ENCODE measurements at places on chromosomes 1 and 21.

DNA sequence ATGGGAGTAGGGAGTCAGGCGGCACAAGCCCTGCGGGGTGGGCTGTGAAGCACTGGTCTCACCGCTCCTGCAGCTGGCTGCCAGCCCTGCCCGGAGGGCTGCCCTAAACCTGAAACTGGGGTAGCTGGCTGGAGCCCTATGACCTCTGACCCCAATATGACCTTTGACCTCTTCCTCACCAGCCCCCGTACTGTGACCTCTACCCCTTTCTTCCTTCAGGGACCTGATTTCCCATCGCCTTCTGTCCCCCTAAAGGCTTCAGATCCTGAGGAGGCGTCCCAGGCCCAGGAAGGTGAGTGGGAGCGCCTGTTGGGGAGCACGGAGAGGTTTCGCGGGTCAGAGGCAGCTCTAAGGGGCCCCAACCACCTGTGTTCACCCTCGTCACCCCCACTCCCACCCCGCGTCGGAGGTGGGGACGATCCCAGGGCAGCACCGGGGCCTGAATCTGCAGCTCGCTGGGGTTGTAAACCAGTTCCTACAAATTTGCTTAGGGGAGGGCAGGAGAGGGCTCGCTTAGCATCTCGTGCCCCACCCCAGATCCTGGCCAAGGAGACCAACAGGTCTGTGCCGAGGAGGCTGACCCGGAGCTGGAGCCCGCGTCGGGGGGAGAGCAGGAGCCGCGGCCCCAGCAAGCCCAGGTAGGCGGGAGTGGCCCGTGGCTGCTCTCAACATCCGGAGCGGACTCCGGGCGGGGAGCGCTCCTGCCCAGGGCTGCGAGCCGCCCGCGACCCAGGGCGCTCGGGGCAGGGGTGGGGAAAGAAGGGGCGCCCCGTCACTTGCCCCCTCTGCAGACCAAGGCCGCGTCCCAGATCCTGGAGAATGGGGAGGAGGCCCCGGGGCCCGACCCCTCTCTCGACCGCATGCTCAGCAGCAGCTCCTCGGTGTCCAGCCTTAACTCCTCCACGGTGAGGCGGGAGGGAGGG lies 7.3 kb downstream of the SYTL1 start:
- DNase-seq, result no peak

DNA sequence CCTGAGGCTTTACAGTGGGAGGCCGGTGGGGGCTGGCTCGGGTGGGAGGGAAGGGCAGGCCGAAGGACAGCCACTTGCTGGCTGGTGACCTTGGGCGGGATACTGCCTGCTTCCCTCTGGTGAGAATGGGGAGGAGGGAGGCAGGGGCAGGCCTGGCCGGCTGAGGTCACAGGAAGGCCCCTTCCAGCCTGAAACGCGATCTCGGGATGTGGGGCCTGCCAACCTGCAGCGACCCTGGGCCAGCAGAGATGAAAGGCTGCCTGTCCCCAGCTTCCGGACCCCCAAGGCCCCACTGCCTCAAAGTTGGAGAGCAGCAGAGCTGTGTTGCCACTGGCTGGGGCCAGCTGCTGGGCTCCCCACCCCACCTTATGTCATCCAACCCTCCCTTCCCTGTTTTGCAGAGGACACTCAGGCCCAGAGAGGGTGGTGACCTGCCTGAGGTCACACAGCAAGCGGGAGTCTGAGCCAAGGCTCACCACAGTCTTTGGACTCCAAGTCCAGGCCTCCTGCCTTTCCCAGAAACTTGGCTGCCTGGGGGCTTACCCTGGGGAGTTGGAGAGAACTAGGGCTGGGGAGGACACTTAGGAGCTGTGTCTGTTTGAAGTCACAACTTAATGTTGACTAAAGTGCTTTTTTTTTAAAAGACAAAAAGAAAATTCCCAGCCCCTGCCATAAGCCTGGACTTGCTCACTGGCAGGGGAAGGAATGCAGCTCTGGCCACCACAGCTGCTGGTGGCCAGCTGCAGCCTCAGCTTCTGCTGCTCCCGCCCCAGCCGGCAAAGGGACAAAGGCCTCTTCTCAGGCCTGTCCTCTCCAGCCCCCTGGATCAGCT lies 14.8 kb upstream of the WASF2 start:
- no peak for DNase-seq

DNA sequence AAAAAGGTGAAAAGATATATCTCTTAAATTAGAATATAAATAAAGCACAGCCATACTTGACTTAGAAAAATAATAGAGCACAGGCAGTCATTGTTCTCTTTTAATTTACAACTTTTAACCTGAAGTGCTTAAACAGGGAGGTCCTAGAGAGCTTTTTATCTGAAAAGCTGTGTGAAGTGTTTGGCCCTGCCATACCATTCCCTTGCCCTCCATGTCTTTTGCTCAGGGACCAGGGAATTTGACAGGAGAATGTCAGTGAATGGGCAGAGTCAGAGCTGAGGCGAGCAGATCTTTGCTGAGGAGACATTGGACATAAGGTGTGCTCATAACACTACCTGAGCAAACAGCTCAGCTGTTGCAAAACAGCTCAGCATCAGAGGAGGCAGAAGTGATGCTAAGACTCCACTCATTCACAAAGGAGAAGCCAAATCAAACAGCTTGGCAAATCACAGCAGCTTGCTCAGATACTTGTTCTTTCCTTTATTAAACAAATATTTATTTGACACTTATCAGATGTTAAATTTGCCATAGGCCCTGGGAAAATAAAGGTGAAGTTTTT lies 14.9 kb upstream of the MGST3 start:
- no peak for DNase-seq

DNA sequence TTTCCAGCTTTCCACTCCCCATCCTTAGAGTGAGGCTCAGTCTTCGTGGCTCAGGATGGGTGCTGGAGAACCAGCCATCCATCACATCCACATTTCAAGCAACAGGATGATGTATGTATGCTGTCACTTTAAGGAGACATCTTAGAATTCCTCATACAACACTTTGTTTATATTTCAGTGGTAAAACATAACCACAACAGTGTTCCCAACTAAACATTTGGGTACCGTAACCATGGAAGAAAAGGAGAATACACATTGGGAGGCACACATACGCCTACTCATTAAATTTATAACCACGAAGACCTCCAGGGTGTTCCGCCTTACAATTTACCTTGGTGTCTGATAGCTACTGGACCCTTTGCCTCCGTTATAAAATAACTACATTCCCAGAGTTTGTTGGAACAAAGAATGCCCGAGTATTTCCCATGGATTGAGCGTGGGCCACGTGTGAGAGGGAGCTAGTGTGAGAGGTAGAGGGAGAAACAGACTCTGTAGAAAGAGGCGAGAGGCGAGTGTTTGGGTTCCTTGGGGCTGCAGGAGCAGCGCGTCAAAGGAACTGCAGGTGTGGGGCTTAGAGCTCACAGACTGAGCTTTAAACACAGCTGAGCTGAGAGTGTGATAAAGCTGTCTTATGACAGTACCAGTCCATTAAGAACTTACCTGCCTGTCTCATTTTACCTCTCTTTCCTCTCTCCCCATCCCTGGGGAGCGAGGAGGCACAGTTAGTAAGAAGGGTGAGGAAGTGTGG lies 111.5 kb upstream of the USP24 start:
- DNase-seq, result no peak

- DNase-seq, result no peak
These were observed 19.8 kb upstream of the THRAP3 start for GRCh38 chr1:36204347-36204909.

GRCh38 chr1:116514708-116515525 lies 55.9 kb downstream of the CD58 start:
- DNase-seq, result peak; percentile 23

- DNase-seq, result no peak
These were observed 20.6 kb downstream of the CCDC190 start for GRCh38 chr1:162840250-162840839.

DNA sequence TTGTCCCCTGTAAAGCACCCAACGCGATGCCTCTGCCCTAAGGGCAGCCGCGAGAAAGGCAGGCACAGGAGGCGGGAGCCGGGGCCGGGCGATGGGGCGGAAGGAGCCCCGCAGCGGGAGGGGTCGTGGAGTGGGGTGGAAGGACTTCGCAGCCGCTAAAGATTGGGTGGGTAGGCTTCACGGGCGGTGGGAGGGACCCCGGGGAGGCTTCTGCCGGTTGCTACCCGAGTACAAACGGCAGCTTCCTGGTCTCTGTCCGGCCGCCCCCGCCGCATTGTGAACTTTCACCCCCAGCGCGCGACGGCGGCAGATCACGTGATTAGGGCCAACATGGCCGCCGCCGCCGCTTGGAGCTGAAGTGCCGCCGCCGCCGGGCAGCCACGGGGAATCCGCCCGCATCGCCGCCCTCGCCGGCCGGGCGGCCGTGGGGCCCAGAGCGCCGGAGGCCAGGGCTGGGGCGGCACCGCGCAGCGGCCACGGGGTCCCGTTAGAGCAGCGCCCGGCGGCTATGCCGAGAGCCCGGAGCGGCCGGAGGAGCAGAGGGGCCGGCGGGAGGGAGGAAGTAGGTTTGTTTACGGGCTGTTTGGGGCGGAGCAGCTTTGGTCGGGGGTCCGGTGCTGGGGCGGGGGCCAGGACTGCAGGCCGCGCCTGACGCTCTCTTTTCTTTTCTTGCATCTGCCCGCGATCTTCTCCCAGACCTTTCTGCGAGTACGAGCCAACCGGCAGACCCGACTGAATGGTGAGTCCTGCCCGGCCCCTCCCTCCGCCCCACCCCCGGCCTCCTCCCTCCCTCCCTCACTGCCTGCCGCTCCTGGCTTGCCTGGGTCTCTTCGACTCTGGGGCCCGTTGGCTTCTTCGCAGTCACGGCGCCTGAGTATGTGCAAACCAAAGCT lies 42.4 kb downstream of the TMEM53 start:
- peak; percentile 86 for DNase-seq

GRCh38 chr1:109391626-109392025 lies 6.1 kb downstream of the SORT1 start:
- DNase-seq, result no peak

- DNase-seq, result no peak
These were observed 9.5 kb downstream of the CHIT1 start for GRCh38 chr1:203219934-203220333.

- DNase-seq, result no peak
These were observed 16.8 kb downstream of the SZRD1 start for GRCh38 chr1:16383888-16384287.

DNA sequence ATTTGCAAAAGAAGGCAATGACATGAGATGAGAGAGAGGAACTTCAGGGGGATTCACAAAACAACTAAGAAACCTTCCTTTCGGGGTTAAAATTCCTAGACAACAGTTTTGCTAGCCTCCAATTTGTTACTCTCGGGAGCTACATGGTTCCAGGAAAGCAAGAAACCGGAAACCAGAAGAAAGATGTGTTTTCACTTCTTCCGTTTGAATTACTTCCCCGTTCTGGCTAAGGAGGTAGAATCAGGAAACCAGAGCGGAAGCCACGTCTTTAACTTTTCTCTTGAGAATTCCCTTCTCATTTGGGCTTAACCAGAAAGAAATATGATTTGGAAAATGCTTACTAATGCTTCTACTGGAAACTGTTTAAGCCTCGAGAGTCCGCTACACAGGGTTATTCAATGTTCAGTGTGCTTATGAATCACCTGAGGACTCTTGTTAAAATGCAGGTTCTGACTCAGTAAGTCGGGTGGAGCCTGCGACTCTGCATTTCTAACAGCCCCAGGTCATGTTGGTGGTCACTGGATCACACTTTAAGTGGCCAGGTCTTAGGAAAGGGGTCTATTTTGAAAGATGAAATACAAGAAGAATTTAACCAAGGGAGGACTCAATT lies 43.5 kb upstream of the MCOLN3 start:
- no peak for DNase-seq

GRCh38 chr1:111202707-111203623 lies 2.5 kb upstream of the DENND2D start:
- DNase-seq, result no peak

- DNase-seq, result no peak
These were observed 12.8 kb upstream of the LBR start for GRCh38 chr1:225440380-225441221.

- no peak for DNase-seq
These were observed 15.8 kb downstream of the UBE2G2 start for GRCh38 chr21:44785620-44786335.
